ENCODE measurements at places on chromosomes 7 and 10. TPM values are rescaled to one million over a fixed set of nuclear protein-coding genes. Genes with fewer than 3 reads are reported as not detected.
A peak's percentile ranks its signal among the peaks of the same experiment; 100 is the strongest.

Gene KCNH2
- 3.5 TPM for total RNA-seq

Gene JAZF1
- total RNA-seq: 30.7 TPM

GRCh38 chr10:47088656-47089354 is 177.6 kb downstream of the PTPN20 start:
- DNase-seq: no peak

DNA sequence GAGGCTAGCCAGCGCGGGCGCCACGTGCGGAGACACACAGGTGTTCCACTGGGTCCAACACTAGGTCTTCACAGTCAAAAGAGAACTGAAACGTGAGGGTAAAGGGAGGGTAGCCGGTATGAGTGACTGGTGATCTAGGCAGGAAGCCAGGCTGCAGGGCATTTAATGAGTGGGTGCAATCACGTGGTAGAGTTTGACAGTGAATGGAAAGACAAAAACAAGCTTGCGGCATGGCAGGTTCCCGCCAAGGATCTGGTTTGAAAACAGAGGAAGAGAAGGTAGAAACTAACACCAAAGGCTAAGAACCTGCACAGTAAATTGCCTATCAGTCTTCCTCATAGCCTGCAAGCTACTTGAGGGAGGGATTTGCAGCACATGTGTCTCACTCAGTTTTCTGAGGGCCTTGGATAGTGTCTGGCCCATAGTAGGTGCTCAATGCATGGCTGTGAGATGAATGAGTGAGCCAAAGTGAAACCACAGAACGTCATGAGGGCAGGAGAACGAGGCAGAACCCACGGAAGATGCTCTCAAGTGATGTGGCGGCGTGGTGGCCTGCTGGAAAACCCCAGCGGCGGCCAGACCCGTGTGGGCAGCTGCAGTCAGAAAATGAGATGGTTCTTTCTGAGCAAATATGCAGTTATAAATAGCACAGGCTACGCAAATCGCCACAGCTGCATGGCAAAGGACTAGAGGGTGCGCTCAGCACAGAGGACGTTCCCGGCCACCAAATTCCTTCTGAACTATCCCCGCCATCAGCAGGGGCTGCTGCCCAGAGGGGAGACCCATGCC is 183.6 kb upstream of the NFE2L3 start:
- DNase-seq: peak; percentile 31

Gene SFTPA1
- not detected for total RNA-seq

GRCh38 chr7:48389977-48390376 is 218.7 kb downstream of the ABCA13 start:
- DNase-seq: no peak

DNA sequence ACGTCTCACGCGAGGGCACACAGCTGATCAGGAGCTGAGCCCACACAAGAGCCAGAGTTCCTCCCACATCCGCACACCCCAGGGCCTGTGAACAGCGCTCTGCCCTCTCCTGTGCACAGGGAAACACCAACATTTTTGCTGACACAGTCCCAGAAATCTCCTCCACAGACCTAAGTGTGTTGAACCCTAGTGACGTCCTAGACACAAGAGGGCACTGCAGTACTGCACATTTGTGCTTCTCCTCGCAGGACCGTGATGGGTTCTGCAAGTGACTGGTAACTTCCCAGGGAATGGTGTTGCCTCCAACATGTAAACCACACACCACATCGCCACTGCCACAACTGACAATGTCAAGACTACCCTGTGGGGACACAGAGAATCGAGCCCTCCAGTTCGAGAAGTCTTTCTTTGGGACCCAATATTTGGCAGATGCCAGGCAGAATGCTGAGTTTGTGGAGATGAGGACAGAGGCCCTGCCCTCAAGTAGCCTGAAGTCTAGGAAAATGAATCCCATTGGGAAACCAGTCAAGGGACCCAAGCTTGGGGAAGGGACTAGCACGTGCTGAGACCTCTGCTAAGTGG is 170.3 kb downstream of the PAXIP1 start:
- DNase-seq: no peak
